ENCODE measurements at places on chromosomes 11 and 22.

- no peak for DNase-seq
Observed at GRCh38 chr11:63889344-63889743, 27.6 kb downstream of the RCOR2 start.

DNA sequence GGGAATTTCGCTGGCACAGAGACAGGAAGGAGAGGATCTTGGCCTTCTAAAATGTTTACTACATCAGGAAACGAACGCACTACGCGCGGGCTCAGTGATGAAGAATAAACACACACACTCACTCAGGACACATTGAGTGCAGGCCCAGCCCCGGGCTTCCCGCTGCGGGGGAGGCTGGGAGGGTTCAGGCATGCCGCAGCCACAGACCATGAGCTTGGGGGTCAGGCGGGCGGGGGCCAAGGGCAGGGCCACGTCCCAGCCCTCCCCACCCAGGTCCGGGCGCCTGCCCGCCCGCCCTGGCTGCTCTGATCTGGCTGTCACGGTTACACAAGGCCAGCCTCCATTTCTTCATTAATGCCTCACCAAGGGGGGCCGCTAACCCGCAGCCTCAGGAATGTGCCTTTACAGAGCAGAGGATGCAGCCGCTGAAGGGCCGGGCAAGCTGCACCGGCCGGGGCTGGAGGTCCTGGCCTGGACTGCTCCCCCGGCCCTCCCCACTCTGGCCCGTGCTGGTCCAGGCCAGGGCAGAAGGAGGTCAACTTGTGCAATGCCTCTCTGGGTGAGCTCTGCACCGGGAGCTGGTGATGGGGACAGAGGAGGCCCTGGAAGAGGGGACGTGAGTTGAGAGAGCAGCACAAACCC lies 41.7 kb downstream of the IGF2 start:
- no peak for DNase-seq

DNA sequence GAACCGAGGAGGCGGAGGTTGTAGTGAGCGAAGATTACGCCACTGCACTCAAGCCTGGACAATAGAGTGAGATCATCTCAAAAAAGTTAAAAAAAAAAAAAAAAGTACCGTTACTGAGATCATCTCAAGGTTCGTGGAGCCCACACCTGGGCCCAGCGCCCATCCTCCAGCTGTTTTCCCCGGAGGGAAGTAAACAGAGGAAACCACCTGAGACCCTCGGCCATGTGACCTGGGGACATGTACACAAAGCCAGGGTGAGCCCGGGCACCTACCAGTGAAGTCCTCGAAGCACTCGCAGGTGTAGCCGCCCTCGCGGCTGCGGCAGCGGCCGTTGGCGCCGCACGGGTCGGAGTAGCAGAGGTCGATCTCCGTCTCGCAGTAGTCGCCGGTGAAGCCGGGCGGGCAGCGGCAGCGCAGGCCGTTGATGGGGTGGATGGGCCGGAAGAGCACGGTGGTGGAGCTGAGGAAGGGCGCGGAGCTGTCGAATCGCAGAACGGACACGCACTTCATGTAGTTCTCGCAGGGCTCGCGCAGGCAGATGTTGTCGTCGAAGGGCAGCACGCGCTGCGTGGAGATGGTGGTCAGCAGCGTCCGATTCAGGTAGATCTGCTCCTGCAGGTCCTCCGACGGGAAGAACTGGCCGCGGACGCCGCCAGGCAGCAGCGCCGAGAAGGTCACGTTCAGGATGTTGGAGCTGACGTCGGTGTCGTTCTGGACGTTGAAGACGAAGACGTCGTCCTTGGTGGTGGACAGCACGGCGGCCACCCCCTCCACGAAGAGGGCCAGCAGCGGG lies 73.8 kb downstream of the CELSR1 start:
- no peak for DNase-seq

DNA sequence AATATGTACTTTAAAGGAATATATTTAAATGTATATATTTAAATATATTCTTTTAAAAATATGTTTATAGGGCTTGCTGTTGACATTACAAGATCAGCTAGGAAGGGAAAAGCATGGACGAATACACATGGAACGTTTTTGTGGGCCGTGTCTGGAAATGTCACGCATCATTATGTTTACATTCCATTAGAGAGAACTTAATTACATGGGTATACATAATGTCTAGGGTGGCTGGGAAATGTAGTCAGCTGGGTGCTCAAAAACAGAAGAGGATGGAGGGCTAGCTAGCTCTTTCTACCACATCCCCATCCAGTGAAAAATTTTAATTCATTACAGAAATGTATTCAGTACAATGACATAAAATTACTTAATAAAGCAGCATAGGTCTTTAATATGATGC lies 371.2 kb downstream of the DYNC2H1 start:
- no peak for DNase-seq
